Left ventricle myocardium superior (tissue), 1 donor: ENCODE measurements at places on chromosomes 6 and 20. TPM values are rescaled to one million over a fixed set of nuclear protein-coding genes. Genes with fewer than 3 reads are reported as not detected.

The DEFB124 gene
- total RNA-seq: not detected

The PARD6B gene
- total RNA-seq: 7.1 TPM

The WDR46 gene
- total RNA-seq: 15.1 TPM

The EYS gene
- total RNA-seq: not detected

The C6orf15 gene
- total RNA-seq: not detected

The C6orf118 gene
- not detected for total RNA-seq

The LIN28B gene
- not detected for total RNA-seq

The KHDC1L gene
- not detected for total RNA-seq

The ENPP5 gene
- 3.2 TPM for total RNA-seq

The MMP24OS gene
- total RNA-seq: 48.4 TPM
